ENCODE measurements at places on chromosomes 2 and 18.

DNA sequence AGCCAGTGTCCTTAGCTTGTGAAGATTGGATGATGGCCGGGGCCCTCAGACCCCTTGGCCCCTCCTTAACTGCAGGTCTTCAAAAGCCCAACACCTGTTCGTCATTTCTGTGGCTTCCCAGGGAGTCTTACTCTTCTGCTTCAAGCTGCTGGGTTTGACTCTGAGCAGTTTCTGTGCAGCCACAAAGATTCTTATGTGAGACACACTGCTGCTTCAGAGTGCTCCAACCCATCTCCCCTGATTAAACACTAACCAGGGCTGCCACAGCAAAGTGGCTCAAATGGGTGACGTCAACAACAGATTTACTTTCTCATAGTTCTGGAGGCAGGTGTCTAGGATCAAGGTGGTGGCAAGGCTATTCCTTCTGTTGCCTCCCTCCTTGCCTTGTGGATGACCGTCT is 40.8 kb downstream of the TSN start:
- DNase-seq: no peak

DNA sequence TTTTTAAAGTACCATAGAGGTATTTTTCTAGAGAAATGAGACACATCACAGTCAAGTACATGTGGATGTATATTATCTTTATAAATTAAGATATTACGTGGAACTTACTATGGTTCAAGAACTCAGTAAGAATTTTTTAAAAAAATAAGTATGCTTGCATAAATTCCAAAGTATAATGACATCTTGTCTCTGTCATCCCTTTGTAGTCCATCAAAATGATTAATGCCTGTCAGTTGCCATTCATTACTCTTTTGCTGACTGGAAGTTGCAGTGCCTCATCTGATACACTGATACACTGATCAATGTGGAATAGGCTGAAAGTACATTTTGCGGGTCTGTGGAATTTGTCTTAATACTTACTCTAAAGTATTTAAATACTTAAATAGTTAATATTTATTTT is 177.2 kb downstream of the GALNT13 start:
- DNase-seq: no peak

- DNase-seq: no peak
These were observed 18.2 kb downstream of the CYBRD1 start for GRCh38 chr2:171540437-171540836.

GRCh38 chr2:85413592-85414420 is 3.6 kb upstream of the CAPG start:
- no peak for DNase-seq

DNA sequence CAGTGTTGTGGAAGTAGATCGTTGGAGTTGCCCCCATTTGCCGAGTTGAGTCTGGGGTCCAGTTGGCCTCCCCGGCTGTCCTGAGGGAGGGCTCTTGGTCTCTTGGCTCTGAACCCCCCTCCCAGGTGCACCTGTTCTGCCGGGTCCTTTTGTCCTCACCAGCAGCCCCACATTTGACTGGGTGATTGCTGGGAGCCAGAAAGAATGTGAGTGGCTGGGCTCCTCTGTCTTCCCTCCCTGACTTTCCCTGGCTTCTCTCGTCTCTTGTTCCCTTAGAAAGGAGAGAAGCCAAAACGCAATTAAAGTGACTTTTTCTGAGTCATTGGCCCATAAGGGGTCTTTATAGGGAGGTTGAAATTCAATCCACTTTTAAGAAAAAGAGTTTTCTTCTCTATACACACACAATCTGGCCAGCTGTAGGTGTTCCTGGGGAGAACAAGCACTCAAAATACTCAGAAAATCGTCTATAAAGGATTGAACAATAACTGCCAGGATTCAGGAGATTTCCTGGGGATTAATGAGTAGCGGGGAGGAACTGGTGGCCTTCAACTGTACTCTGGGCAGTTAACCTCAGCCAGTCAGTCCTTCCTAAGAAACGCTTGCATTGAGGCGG is 131.0 kb downstream of the TMEM182 start:
- DNase-seq: no peak

- no peak for DNase-seq
These were observed 69.5 kb upstream of the PELI1 start for GRCh38 chr2:64213532-64214275.

- no peak for DNase-seq
These were observed 737.2 kb upstream of the HS6ST1 start for GRCh38 chr2:129055824-129056223.

DNA sequence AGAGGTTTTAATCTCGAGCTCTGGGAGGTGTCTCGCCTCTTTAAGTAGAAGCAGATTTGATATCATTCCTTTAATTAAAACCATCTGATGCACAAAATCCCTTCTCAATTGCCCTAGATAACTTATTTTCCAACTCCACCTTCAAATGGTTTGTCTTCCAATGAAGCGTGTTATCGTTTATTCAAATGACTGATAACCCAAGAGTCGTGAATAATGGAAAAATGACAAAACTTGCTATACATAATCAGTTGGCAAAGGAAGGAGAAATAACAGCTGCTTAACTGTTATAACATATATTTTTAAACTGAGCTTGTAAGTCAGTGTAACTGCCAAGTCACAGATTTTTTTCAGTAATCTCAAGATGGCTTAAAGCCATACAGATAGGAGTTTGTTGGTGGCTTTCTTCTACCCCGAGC is 144.6 kb downstream of the QPCT start:
- DNase-seq: no peak

DNA sequence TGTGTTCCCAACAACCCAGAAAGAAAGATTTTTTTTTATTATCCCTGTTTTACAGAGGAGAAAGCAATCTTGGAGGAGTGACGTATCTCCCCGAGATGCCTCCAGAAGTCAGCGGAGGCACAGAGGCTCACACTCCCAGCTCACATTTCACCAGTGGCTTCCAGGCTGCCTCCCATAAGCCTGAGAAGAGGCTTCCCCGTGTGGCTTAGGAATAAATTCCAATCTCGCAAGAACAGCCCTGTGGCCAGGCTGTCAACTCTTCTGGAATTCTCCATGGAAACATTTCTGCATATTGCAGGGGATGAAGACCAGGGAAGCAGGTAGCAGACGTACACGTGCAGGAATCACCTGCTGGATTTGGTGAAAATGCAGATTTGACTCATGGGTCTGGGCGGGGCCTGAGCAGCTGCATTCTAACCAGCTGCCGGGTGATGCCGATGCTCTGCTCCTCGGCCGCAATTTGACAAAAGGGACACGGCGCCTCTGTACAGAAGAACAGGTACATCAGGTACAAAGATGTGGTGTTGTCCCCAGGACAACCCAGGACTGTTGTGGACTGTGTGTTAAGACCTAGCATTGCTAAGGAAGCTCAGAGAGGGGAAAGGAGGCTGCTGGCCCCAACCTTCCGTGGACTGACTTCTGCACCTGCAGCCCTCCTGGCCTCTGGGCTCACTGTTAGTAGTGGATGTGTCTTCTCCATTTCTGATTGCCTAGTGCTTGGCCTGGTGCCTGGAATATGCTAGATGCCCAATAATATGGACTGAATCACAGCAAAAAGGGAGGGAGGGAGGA is 114.2 kb upstream of the ID2 start:
- DNase-seq: no peak

Data from NCI-H1105 treated with DMSO at 0.1 percent for 48 hours (cell line).